HCT116 (cell line): ENCODE measurements at places on chromosomes 3 and 15.

- no peak for DNase-seq
- H3K4me1 ChIP-seq, result peaks cover 17% of the 10 kb centered on the region
- no peaks in the 10 kb centered on the region for H3K36me3 ChIP-seq
Measured at GRCh38 chr3:159757341-159758060, 231.1 kb upstream of the IL12A start.

GRCh38 chr3:8503461-8503860, 1.8 kb downstream of the LMCD1 start:
- H3K36me3 ChIP-seq, result no peaks in the 10 kb centered on the region
- H3K4me1 ChIP-seq, result peaks cover 15% of the 10 kb centered on the region
- no peak for DNase-seq
- H3K27me3 ChIP-seq, result no peaks in the 10 kb centered on the region

- H3K27me3 ChIP-seq, result no peaks in the 10 kb centered on the region
- no peak for DNase-seq
- no peaks in the 10 kb centered on the region for H3K4me1 ChIP-seq
- H3K36me3 ChIP-seq, result peaks cover 51% of the 10 kb centered on the region
Measured at GRCh38 chr15:39959411-39959810, 25.5 kb downstream of the EIF2AK4 start.

- H3K27ac ChIP-seq, result no peak overlapping the region
- no peaks in the 10 kb centered on the region for H3K36me3 ChIP-seq
- H3K27me3 ChIP-seq, result no peaks in the 10 kb centered on the region
- no peak overlapping the region for H3K4me3 ChIP-seq
- DNase-seq, result no peak
- peaks cover 13% of the 10 kb centered on the region for H3K4me1 ChIP-seq
Measured at GRCh38 chr3:30332196-30333021, 274.0 kb upstream of the TGFBR2 start.

DNA sequence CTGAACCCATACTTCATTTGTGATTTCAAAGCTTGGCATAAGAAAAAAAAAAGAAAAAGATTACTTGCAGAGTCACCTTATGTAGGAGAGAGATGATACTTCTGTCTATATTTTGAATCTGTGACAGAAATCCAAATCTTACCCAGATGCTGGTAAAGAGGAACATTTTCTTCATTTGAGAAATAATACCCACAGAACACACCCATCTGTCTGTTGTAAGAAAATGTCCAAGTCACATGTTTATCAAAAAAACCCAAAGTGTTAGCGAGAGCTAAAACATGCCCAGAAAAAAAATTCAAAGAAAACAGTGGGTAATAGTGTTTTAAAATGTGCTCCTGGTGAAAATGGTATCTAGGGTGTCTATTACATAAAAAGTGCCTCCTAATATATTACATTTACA, 18.0 kb upstream of the RAP2B start:
- H3K27me3 ChIP-seq, result no peaks in the 10 kb centered on the region
- DNase-seq, result no peak
- H3K4me3 ChIP-seq, result no peak overlapping the region
